ENCODE measurements at places on chromosomes 5 and 9. TPM values are rescaled to one million over a fixed set of nuclear protein-coding genes. Genes with fewer than 3 reads are reported as not detected.

DNA sequence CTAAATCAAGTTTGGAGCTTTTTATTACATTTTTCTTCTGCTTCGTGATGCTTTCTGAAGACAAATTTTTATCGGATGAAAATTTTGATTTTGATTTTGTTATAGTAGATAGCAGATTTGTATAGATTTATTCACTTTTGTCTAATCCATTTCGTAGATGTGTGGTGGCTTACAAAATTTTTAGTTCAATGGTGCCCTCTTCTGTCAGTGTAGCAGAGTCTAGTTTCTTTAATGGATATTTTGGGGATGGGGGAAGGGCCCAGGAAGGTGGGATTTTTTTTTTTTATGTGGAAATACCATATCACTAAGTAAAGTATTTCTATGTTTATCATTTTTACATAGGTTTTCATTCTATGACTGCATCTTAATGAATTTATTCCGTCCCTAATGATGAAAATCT lies 259.9 kb upstream of the TARS1 start:
- H3K4me3 ChIP-seq = no peak overlapping the region
- no peaks in the 10 kb centered on the region for H3K27me3 ChIP-seq
- no peaks in the 10 kb centered on the region for H3K36me3 ChIP-seq

The MEF2C gene
- total RNA-seq = 0.53 TPM

The SPARC gene
- total RNA-seq = not detected

GRCh38 chr5:138503487-138504270 lies 38.4 kb downstream of the EGR1 start:
- DNase-seq = peak; percentile 34
- H3K4me1 ChIP-seq = no peaks in the 10 kb centered on the region
- H3K4me3 ChIP-seq = no peak overlapping the region
- H3K36me3 ChIP-seq = peaks cover 17% of the 10 kb centered on the region
- H3K27ac ChIP-seq = no peak overlapping the region
- H3K27me3 ChIP-seq = no peaks in the 10 kb centered on the region

The GPR150 gene
- 0.74 TPM for total RNA-seq

Data from activated CD8-positive, alpha-beta T cell treated with anti-CD3 and anti-CD28 coated beads, Interleukin-2, amount 10 ng/mL, durations not matched to agents 7 days and 5 days (primary cell).